ENCODE measurements at places on chromosomes 2 and 18. TPM values are rescaled to one million over a fixed set of nuclear protein-coding genes. Genes with fewer than 3 reads are reported as not detected.

The DHRS9 gene
- not detected for total RNA-seq

The COL4A3 gene
- total RNA-seq: not detected

The ST8SIA5 gene
- total RNA-seq: not detected

The COA5 gene
- 47.4 TPM for total RNA-seq

The SRD5A2 gene
- total RNA-seq: not detected

The GALNT14 gene
- total RNA-seq: not detected

- no peak for DNase-seq
Measured at GRCh38 chr2:181231886-181232621, 225.1 kb upstream of the ITGA4 start.

GRCh38 chr18:35968278-35968880, 4.1 kb upstream of the RMP24 start:
- no peak for DNase-seq

DNA sequence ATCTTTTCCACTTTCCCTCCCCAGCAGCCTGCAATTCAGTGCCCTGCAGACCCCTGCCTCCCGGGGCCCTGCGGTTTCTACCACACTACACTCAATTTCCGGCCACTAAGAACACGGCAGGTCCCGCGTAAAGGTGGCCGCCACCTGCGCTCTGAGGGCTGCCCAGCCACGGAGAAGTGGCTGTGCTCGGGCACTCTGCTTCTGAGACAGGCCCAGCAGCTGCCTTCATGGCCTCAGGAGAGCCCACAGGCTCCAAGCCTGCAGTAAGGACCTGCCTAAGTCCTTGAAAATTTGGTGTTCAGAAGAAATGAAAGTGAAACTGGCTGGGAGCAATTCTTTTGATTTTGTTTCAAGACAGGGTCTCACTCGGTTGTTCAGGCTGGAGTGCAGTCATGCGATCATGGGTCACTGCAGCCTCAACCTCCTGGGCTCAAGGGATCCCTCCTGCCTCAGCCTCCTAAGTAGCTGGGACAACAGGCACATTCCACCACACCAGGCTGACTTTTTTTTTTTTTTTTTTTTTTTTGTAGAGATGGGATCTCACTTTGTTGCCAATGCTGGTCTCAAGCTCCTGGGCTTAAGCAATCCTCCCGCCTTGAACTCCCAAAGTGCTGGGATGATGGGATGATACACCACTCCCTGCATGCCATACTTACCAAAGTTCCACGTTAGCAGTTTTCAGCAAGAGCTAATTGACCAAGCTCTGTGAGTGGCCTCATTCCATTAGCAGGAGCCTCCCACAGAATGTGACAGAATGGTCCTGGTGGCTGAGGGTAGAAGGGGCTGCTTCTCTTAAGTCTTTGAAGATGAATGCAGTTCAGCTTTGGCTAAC, 14.6 kb upstream of the ALPP start:
- DNase-seq: no peak

DNA sequence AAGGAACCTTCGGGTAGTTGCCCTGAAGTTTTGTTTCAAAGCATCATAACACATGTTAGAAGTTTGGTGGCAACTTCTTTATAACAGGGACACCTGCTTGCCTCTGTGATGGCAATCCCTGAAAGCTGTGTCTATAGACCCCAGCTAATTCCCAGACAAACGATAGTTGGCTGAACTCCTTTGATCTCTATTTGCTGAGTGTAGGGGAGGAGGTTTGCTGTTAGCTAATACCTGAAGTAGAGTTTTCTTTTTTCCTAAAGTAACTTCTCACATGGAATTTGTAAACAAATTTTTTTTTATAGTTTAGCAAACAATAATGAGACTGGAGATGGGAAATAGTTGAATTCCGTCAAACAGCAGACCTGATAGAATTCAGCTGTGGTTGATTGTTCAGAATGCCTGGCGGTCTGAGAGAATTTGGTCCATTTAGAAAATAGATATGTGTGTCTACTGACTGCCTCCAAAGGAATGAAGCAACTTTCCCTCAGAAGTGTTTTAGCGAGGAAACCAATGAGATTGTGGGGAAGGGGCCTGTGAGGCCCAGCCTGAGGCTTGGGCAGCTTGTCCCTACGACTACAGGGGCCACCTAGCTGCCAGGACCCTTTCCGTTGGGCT, 123.5 kb upstream of the EPAS1 start:
- no peak for DNase-seq

GRCh38 chr2:5437375-5437774, 254.8 kb upstream of the SOX11 start:
- DNase-seq: no peak

GRCh38 chr18:6427286-6427685, 12.6 kb upstream of the L3MBTL4 start:
- no peak for DNase-seq

DNA sequence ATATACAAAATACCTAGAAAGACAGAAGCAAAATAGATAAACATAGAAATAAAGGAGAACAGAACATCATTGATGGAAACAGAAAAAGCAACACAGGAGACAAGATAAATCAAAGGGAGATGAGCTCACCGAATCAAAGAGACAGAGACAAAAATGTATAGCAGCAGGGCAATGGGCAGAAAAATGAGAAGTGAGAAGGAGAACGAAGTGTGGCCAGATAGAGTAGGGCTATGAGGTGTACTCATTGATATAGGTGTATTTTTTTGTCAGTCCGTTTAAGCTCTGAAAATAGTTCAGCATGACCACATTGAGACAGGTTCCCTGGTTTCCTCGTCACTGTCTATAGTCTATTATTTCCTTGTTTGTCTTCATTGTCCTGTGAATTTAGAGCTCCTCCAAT, 55.1 kb downstream of the SP100 start:
- DNase-seq: no peak

DNA sequence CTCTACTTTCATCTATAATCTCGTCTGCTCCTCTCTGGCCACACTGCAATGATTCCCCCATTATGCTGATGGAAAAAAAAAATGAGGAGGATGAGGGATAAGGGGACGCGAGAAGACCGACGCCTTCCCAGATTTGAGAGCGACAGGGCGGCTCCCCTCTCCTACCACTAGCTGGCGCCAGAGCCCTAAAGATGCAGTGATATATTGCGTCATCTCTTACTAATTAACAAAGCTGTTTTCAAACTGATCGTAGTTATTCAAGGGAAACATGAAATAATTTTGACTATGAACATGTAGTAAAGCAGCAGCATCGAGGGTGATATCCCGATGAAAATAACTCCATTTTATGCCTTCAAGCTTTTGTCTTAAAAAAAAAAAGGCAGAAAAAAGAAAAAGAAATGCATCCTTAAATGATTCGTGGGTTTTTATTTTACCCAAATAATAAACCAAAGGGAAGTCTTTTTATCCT, 48.0 kb upstream of the HNRNPA3 start:
- DNase-seq: peak; percentile 83

GRCh38 chr2:39696838-39697237, 31.1 kb downstream of the TMEM178A start:
- peak; percentile 45 for DNase-seq

- no peak for DNase-seq
Measured at GRCh38 chr2:188089901-188090300, 201.8 kb upstream of the GULP1 start.

GRCh38 chr2:155266109-155266508, 567.6 kb downstream of the KCNJ3 start:
- DNase-seq: no peak

DNA sequence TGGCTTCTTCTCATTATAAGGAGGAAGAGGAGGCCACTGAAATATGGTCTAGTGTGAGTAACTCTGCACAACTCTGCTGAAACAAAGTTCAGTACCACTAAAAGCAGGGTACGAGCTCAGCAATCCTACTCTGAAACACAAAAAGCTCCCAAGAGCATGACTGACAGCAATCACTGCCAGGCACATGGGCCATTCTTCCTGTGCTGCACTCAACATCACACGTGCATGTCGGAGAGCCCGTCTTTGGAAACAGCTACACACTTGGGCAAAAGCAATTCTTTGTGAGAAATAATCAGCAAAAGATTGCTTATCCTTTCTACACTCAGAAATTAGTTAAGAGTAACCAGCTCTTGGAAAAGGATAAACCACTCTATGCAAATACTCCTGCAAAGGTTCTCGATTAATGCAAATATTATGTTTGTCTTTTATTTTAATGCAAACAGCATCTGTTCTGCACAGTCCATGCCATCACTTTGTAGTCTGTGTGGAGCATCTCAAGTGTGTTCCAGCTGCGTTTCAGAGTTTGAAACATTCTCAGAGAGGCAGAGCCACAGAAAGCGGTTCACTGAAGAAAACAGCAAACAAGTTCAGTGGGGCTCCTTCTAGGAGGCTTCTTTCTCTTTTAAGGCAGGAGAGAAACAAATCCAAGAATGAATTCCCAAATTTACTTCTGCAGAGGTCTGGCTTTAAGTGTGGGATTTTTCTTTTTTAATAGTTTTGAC, 145.0 kb downstream of the HDAC4 start:
- no peak for DNase-seq

GRCh38 chr2:241218131-241219029, 29.9 kb downstream of the ANO7 start:
- DNase-seq: peak; percentile 38

DNA sequence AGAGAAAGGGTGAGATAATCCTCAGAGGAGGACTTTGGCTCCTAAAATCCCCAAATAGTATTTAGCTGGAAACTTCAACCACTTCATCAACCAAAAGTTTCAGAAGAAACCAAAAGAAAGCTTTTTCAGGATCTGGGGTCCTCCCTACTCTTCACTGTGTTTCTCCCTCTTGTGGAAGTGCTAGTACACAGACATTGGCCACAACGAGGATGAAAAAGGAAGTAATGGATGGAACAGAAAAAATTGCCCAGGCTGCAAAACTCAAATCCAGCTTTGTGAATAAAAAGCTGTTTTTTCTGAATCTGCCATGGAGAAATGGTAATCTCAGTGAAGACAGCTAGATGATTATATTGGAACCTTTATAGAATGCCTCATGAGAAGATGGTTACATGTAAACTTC, 4.0 kb downstream of the PID1 start:
- no peak for DNase-seq

- DNase-seq: no peak
Measured at GRCh38 chr2:144490017-144490416, 29.9 kb downstream of the ZEB2 start.

DNA sequence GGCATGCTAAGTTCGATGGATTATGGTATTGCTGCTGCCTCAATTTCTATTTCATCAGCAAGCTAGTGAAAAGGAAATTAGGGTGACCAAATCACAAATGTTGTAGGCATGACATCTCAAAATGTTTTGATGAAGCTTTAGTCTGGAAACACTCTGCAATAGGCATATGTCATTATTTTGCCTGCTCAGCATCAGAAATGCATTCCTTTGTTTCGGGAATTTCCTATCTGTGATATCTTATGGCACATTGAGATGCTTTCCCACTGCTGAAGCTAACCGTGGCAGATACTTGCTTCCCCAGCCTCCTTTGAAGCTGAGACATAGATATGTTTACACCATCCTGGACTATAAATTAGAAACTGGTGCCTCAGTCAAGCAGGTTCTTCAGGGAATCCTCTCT, 119.7 kb downstream of the CDC42EP3 start:
- DNase-seq: no peak

DNA sequence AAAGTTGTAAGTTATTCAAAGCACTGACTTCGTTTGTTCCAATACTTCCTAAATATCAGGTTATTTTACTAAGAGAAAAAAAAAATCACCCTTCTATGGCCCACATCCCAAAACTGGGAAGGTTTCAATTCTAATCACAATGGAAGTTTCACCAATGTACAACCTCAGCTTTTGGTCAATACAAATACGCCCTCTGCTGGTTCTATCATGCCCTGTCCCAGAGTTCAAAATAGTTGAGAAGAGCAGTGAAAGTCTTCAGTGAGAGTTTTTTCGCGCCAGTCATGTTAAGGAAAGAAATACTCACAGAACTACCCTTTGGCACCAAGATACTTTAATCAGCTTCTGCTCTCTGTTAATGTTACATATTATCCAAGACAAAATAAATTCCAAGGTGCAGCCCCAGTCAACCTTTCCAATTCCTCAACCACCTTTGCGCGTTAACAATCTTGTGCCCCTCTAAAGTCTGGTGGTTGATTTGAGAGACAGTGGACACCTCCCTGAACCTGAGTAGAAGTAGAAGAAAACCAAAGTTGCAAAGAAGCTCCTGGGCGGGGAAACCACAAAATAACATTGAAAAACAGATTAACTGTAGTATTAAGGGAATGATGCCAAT, 59.9 kb downstream of the SUMO1 start:
- DNase-seq: peak; percentile 66

DNA sequence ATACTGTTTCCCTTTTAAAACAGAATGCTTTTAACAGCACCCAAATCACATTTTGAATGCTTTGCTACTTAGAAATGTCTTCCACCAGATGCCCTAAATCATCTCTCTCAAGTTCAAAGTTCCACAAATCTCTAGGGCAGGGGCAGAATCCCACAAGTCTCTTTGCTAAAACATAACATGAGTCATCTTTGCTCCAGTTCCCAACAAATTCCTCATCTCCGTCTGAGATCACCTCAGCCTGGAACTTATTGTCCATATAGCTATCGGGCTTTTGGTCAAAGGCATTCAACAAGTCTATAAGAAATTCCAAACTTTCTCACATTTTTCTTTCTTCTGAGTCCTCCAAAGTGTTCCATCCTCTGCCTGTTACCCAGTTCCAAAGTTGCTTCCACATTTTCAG, 1374.5 kb upstream of the NXPH2 start:
- peak; percentile 15 for DNase-seq

- DNase-seq: no peak
Measured at GRCh38 chr2:44941551-44942234, at the start of gene SIX3. Gene SIX3, plus strand, starts transcription at chr2:44941702. Its CDS starts 403 bp downstream, at chr2:44942105.

DNA sequence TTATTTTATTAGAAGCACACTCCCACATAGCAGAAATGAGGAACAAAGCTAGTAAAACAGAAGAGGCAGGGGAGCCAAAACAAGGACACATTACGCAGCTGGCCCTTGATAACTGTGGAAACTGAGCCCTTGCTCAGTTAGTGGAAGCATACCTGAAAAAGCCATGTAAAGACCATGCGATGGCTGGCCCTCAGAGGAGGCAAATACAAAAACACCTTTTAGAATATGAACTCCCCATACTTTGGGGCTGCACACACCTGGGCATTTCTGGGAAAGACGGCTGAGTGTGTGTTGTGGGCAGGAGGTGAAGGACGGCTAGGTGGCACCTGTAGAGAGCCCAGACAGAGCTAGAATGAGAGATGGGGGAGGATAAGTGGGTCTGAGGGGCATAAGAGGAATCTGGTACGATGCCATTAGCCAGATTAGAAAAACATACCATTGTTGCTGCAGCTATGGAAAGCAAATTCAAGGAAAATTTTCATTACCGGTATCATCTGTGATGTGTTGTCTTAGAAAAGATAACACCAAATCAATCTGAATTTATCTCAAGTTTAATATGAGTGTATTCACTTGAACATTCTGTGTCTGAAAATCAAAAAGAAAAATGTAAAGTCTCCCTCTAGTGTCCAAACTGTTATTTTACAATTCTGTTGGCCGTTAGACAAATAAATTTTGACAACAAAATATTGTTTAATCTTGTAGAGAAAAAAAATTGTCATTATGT, 45.2 kb upstream of the SULT1C3 start:
- no peak for DNase-seq
